ENCODE measurements at places on chromosomes 7 and 10.

DNA sequence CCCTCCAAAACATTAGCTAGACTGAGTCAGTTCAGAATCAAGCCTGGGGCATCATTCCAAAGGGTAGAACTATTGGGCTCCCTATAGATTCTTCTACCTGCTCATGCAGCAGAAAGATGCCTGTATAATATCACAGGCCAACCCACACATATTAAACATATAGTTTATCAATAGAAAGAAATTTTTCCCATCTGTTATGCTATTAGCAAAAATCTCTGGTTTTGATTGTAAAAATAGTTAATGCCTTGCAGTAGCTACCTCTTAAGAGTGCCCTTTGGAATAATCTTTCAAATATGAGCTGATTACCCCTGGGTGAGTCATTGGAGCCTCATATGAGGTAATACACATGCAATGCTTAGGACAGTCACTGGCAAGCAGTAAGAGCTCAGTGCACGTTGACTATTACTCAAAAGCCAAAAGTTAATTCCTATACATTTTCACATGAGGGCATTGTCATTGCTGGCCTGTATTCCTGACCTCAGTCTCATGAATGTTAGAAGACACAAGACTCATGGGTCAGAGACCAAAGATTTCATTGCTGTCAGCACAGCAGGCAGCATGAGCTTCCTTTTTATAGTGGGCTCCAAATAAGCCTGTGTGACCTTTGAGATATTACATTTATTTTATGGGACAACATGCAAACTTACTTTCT lies 180.0 kb downstream of the FGFR2 start:
- no peaks in the 10 kb centered on the region for H3K27me3 ChIP-seq
- no peaks in the 10 kb centered on the region for H3K36me3 ChIP-seq
- DNase-seq: peak; percentile 35
- no peaks in the 10 kb centered on the region for H3K4me1 ChIP-seq
- no peak overlapping the region for H3K27ac ChIP-seq

DNA sequence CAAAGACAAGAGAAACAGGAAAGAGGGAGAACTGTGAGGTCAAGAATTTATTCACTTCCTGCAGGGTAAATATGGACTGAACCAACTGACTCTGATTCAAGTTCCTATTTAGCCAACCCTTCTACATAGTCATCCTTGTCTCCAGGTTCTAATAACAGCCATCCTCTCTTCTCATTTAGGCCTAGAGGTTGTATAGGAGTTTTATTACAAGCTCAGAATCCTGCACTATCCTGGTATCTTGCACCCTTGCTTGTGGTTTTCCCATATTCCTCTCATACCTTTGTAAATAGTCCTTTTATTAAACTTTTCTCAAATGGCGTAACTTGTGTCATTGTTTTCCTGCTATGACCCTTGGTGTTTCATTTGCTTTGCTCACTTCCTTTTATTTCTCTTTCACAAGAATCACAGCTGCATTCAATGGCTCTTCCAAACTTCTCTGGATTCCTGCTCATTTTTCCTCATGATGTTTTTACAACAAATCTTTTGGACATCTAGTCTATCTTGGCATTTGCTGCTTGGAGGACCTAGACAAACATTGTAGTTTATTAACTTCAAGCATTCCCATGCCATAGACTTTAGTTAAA lies 12.4 kb upstream of the OR2A5 start:
- no peak for DNase-seq
- no peak overlapping the region for H3K4me3 ChIP-seq
- no peaks in the 10 kb centered on the region for H3K4me1 ChIP-seq
- H3K27ac ChIP-seq: no peak overlapping the region
- no peaks in the 10 kb centered on the region for H3K36me3 ChIP-seq

DNA sequence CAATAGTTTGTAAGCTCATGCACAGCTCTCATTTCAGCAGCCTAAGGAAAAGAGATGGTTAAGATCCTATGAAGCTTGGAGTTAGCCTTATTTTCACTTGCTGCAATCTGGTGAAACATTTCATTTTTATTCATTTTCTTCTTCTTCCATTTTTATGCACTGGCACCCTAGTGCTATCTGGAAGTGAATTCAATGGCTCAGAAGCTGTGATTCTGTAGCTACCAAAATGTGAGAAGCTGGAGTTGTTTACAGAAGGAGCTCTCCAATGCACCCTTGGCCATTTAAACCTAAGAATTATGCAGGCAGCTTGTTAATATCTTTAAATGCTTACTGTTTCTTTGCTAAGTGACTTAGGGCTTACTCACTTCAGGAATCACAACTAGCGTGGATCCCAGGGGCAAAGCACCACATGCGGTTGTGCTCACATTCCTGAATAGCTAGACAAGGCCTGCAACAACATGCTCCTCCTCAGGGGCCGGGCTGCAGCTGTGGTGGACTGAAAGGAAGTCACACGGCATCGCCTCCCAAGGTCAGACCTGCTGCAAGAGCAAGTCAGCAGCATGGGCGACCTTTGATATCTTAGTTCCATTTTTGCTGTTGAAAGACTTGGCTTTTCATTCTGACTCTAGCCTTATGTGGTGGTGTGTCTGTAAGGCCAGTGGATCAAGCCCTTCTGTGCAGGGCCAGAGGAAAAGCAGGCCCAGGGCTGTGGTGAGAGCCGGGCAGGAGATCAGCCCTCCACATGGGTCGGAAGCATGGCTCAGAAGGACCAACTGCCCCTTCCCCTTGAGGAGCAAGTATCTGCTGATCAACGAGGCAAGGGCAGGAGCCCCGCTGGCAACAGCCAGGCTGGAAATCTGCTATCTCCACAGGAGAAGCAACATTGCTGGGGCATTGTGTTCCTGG lies 91.9 kb upstream of the MBL2 start:
- peak; percentile 67 for DNase-seq
- H3K4me3 ChIP-seq: no peak overlapping the region
- no peak overlapping the region for H3K27ac ChIP-seq
- H3K36me3 ChIP-seq: no peaks in the 10 kb centered on the region
- H3K27me3 ChIP-seq: no peaks in the 10 kb centered on the region
- peaks cover 7% of the 10 kb centered on the region for H3K4me1 ChIP-seq

- H3K27me3 ChIP-seq: no peaks in the 10 kb centered on the region
- no peak for DNase-seq
- H3K4me1 ChIP-seq: peaks cover 14% of the 10 kb centered on the region
- H3K4me3 ChIP-seq: no peak overlapping the region
- no peak overlapping the region for H3K27ac ChIP-seq
Observed at GRCh38 chr7:143909863-143910262, 7.9 kb upstream of the TCAF1 start.

GRCh38 chr10:129883626-129884397 lies 80.3 kb downstream of the EBF3 start:
- H3K27ac ChIP-seq: no peak overlapping the region
- H3K27me3 ChIP-seq: no peaks in the 10 kb centered on the region
- DNase-seq: no peak

- H3K4me1 ChIP-seq: peaks cover 5% of the 10 kb centered on the region
- H3K27ac ChIP-seq: no peak overlapping the region
- H3K4me3 ChIP-seq: no peak overlapping the region
- no peaks in the 10 kb centered on the region for H3K36me3 ChIP-seq
- DNase-seq: no peak
Observed at GRCh38 chr7:33127085-33127484, 2.3 kb upstream of the BBS9 start.

DNA sequence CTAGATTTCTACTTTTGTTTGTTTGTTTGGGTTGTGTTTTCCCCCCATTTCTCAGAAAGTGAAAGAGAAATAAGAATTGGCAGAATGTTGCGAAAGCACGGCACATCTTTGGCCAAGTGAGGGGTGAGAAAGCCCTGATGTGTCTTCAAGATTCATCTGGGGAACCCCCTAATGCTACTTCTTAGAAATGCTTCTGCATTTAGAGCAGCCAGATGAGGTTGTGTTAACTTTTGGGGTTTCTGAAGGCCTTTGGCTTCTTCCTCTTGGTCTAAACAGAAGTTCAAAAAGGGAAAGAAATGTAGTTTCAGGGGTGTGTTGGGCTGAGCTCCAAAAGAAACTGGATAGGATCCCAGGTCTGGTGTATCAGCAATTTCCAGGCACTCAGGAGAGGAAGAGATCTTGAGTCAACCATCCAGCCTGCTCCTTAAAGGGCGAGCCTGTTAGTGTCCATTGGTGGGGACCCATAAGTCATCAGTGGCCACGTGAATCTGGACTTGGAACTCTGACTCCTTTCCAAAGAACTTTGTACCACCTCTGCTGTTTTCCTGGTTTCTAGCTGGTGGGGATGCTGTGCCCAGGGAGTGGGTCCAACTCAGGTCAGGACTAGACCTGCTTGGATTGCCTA lies 6.5 kb downstream of the DUSP5 start:
- H3K27ac ChIP-seq: no peak overlapping the region
- peaks cover 42% of the 10 kb centered on the region for H3K36me3 ChIP-seq
- no peak overlapping the region for H3K4me3 ChIP-seq
- no peak for DNase-seq

GRCh38 chr10:9900751-9901150 lies 1116.9 kb upstream of the CELF2 start:
- H3K4me3 ChIP-seq: no peak overlapping the region
- no peaks in the 10 kb centered on the region for H3K36me3 ChIP-seq
- no peak overlapping the region for H3K27ac ChIP-seq
- H3K4me1 ChIP-seq: no peaks in the 10 kb centered on the region

DNA sequence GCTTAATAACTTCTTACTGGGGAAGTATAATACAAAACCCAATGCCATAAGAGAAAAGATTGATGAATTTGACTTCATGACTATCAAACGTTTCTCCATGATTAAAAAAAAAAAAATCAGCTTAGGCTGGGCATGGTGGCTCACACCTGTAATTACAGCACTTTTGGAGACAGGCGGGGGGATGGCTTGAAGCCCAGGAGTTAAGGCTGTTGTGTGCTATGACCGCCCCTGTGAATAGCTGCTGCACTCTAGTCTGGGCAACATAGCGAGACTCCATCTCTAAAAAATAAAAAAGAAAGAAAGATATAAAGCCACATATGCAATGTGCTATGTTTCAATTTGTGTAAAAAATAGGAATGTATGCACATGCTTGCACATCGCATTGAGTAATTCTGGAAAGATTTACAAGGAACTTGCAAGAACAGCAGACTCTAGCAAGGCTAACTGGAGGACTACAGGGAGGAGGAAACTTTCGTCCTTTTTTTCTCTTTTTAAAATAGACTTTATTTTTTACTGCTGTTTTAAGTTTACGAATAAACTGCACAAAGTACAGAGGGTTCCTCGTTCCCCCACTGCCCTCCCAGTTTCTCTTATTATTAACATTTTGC lies 10.3 kb upstream of the RARRES2 start:
- no peak for DNase-seq
- no peaks in the 10 kb centered on the region for H3K4me1 ChIP-seq
- H3K27me3 ChIP-seq: no peaks in the 10 kb centered on the region
- no peak overlapping the region for H3K4me3 ChIP-seq

DNA sequence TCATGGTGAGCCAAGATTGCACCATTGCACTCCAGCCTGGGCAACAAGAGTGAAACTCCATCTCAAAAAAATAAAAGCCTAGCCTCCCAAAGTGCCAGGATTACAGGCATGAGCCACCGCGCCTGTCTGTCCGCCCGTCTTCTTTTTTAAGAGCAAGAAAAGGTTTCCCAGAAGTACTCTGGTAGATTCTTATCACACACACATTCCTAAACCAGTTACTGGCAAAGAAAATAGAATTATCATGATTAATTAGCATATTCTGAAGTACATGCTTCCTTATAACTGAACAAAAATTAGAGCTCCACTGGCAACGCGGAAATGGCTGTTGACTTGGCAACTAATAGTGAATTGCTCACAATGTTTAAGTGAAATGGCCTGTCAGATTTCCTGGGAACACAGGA lies 87.0 kb downstream of the ADK start:
- H3K27ac ChIP-seq: peak overlapping the region; percentile 17
- DNase-seq: peak; percentile 60
- no peaks in the 10 kb centered on the region for H3K27me3 ChIP-seq
- no peak overlapping the region for H3K4me3 ChIP-seq
- H3K4me1 ChIP-seq: peaks cover 5% of the 10 kb centered on the region

DNA sequence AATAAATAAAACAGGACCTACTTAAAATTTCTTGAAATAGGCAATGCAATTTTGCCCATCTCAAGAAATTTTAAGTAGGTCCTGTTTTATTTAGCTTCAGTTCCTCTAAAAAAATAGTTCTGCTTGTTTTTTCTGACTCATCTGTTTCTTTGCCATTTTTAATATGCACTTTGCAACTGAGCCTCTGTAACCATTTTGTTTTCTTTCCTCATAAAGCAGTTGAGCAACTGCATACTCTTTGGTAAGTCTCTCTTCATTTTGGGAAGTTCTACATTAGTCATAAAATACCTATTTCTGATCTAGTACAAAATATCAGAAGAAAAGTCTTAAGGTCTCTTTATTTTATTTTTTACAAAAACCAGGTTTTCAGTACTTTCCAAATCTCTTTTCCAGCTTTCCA lies 18.0 kb downstream of the TAS2R40 start:
- H3K27ac ChIP-seq: no peak overlapping the region
- no peaks in the 10 kb centered on the region for H3K36me3 ChIP-seq
- H3K27me3 ChIP-seq: no peaks in the 10 kb centered on the region
- H3K4me3 ChIP-seq: no peak overlapping the region
- DNase-seq: peak; percentile 19

GRCh38 chr7:55140941-55141278 lies 122.1 kb downstream of the EGFR start:
- no peaks in the 10 kb centered on the region for H3K4me1 ChIP-seq
- no peak overlapping the region for H3K4me3 ChIP-seq
- H3K27me3 ChIP-seq: no peaks in the 10 kb centered on the region
- H3K27ac ChIP-seq: no peak overlapping the region
- no peak for DNase-seq

- H3K36me3 ChIP-seq: no peaks in the 10 kb centered on the region
- H3K4me3 ChIP-seq: no peak overlapping the region
- no peak for DNase-seq
- no peaks in the 10 kb centered on the region for H3K27me3 ChIP-seq
- no peak overlapping the region for H3K27ac ChIP-seq
Observed at GRCh38 chr7:26704786-26705185, 159.6 kb downstream of the SKAP2 start.

GRCh38 chr7:2282185-2282751 lies 32.0 kb downstream of the SNX8 start:
- no peak overlapping the region for H3K4me3 ChIP-seq
- peaks cover 2% of the 10 kb centered on the region for H3K4me1 ChIP-seq
- H3K27me3 ChIP-seq: no peaks in the 10 kb centered on the region
- no peak overlapping the region for H3K27ac ChIP-seq
- DNase-seq: no peak
- H3K36me3 ChIP-seq: peaks cover 3% of the 10 kb centered on the region

DNA sequence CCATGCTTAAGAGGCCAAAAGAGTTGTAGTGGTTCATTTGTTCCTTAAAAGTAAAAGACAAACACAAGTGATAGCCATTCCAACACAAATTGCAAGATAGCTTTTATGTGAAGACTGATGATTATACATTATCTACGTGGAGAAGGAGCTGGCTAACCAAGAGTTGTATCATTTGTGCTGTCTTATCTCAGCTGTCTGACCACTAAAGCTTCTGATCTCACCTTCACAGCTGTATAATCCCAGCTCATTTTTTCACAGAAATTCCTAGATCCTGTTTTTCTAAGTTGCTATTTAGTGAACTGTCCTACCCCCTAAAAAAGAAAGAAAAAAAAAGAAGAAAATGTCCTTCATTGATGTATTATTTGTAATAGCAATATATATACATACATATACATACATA lies 9.8 kb downstream of the USP6NL start:
- no peak for DNase-seq
- peaks cover 4% of the 10 kb centered on the region for H3K4me1 ChIP-seq
- no peaks in the 10 kb centered on the region for H3K27me3 ChIP-seq
- H3K27ac ChIP-seq: no peak overlapping the region
- no peak overlapping the region for H3K4me3 ChIP-seq

- H3K27ac ChIP-seq: no peak overlapping the region
- no peaks in the 10 kb centered on the region for H3K36me3 ChIP-seq
- H3K4me3 ChIP-seq: no peak overlapping the region
- no peak for DNase-seq
- no peaks in the 10 kb centered on the region for H3K27me3 ChIP-seq
Observed at GRCh38 chr10:49643241-49644034, 29.6 kb downstream of the CHAT start.
